ENCODE measurements at places on chromosomes 4 and X. TPM values are rescaled to one million over a fixed set of nuclear protein-coding genes. Genes with fewer than 3 reads are reported as not detected.

SPRY1 gene
- 117 TPM for total RNA-seq

GRCh38 chrX:40012039-40012867 lies 85.5 kb downstream of the BCOR start:
- no peak for ATAC-seq

- ATAC-seq = peak; percentile 87
These were observed 36.3 kb downstream of the MGARP start for GRCh38 chr4:139243448-139244365.

DNA sequence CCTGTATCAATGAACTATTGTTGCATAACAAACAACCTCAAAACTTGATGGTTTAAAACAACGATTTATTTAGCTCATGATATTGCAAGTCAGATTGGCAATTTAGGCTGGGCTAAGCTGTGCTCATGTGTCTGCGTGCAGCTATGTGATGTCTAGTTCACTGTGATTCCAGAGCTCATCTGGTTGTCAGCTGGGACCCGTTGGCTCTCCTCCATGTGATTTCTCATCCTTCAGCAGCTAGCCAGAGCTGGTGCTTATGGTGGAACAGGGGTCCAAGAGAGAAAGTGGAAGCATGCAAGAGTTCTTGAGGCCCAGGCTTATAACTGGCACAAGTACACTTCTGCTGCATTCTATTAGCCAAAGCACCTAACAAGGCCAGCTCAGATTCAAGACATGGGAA lies 28.8 kb upstream of the TRPC3 start:
- ATAC-seq = no peak

DNA sequence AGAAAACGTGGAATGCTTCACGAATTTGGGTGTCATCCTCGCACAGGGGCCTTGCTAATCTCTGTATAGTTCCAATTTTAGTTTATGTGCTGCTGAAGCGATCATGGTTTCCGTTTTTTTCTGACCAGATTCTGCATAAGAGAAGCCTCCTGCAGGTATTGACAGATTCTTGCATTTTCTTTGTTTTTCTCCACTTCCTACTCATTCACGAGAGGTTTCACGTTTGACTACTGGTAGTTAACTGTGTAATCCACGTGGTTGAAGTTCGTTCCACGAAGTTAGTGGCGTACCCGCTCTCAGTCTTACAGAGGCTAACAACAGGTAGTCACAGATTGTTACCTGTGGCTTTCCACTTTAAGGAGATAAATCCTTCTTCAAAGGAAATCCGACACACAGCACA lies 12.1 kb upstream of the TRIML2 start:
- ATAC-seq = no peak

- no peak for ATAC-seq
These were observed 118.0 kb upstream of the GPC4 start for GRCh38 chrX:133533249-133533648.

Measured in gastroesophageal sphincter (tissue), 4 donors.